Memory B cell (primary cell): ENCODE measurements at places on chromosomes 13 and 19.

- DNase-seq, result no peak
Measured at GRCh38 chr13:51339952-51340732, 651 bp downstream of the SERPINE3 start.

DNA sequence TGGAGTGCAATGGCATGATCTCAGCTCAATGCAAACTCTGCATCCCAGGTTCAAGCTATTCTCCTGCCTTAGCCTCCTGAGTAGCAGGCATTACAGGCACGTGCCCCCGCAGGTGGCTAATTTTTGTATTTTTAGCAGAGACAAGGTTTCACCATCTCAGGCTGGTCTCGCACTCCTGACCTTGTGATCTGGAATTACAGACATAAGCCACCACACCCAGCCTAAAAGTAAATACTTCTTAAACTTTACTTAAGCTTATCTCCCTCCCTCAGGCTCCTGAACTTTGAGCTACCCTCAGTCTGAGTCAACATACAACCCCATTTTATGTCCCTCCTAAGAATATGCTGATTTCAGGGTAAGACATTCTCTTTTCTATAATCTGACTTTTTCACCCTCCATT is 66.1 kb downstream of the ZNF486 start:
- DNase-seq, result no peak

- no peak for DNase-seq
Measured at GRCh38 chr19:3554254-3555083, 2.9 kb downstream of the MFSD12 start.

GRCh38 chr19:16266586-16266942 is 58.1 kb upstream of the KLF2 start:
- no peak for DNase-seq

- DNase-seq, result no peak
Measured at GRCh38 chr13:94534166-94534565, 54.7 kb upstream of the DCT start.

GRCh38 chr13:106505732-106506131 is 29.7 kb downstream of the EFNB2 start:
- DNase-seq, result no peak
